ENCODE measurements at places on chromosomes 5 and 9.

- no peak for DNase-seq
Measured at GRCh38 chr9:104802110-104802509, 38.2 kb downstream of the NIPSNAP3B start.

- no peak for DNase-seq
Measured at GRCh38 chr5:127963931-127964330, 119.6 kb upstream of the SLC12A2 start.

GRCh38 chr9:116175614-116176013 is 22.0 kb downstream of the PAPPA start:
- DNase-seq, result no peak

- DNase-seq, result no peak
Measured at GRCh38 chr5:124825250-124825982, 79.0 kb upstream of the ZNF608 start.

DNA sequence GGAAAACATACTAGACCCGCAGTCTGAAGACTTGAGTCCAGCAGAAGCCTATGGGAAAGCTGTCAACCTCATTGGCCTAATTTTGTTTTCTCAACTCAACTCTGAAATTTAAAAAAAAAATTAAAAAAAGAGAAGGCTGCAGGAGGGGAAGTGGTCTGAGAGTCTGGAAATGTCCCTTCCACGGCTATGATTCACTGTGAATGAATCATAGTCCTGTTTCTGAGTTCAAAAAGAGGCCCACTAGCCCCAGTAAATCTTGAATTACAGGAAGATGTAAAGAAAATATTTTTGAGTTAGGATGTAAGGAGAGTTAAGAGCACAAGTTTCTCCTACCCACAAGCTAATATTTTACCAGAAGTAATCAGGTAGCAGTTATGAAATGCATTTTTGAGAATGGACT is 565.5 kb upstream of the DMAC1 start:
- no peak for DNase-seq

DNA sequence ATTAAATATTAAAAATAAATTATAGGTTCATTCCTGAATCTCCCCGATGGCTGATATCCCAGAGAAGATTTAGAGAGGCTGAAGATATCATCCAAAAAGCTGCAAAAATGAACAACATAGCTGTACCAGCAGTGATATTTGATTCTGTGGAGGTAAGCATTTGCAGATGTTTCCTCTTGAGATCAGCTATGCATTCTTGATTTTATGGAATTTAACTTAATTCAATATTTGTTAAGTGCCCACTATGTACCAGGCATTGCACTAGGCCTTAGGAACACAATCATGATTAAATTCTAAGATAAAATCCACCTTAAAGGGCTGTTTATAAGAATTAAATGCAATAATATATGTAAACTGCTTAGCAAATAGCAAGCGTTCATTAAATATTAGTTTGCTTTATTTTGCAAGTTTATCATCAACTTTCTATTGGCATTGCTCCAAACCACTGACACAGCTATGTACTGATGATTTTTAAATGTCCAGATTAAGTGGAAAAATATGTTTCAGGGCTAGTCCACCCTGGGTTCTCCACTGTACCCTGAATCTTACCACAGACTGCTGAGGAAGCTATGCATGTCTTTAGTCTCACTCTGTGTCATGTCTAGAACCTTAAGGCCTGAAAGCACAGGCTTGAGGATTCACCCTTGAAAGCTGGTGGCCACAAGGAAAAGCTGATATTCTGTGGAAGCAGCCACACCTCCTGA is 33.2 kb downstream of the SLC22A4 start:
- DNase-seq, result no peak

GRCh38 chr9:137077010-137077747 is at the start of gene UAP1L1:
Gene UAP1L1 (plus strand): TSS chr9:137077517. CDS start chr9:137077533, 16 bp downstream.
- DNase-seq, result peak; percentile 40
